ENCODE measurements at places on chromosomes 13 and 19.

DNA sequence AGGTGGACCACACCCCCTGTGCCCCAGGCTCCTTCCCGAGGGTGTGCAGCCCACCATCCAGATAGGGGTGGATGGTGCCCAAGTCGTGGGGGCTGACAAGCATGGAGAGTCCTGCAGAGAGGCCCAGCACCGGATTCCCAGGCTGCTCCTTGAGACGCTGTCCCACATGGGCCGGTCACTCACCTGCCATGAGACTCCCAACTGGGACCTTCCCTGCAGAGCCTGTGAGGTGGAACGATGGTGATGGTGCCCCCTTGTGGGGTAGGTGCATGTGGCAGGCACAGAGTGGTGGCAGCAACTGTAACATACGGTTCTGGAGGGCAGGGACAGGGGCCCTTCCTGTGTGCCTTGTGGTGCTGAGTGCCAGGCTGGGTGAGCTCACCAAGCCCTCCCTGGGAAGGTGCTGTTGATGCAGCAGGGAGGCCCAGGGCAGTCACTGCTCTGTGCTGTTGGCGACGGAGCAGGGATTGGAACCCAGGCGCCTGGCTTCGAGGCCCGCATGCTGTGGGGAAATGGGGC, 33.1 kb downstream of the PPP1R37 start:
- DNase-seq, result peak; percentile 87

DNA sequence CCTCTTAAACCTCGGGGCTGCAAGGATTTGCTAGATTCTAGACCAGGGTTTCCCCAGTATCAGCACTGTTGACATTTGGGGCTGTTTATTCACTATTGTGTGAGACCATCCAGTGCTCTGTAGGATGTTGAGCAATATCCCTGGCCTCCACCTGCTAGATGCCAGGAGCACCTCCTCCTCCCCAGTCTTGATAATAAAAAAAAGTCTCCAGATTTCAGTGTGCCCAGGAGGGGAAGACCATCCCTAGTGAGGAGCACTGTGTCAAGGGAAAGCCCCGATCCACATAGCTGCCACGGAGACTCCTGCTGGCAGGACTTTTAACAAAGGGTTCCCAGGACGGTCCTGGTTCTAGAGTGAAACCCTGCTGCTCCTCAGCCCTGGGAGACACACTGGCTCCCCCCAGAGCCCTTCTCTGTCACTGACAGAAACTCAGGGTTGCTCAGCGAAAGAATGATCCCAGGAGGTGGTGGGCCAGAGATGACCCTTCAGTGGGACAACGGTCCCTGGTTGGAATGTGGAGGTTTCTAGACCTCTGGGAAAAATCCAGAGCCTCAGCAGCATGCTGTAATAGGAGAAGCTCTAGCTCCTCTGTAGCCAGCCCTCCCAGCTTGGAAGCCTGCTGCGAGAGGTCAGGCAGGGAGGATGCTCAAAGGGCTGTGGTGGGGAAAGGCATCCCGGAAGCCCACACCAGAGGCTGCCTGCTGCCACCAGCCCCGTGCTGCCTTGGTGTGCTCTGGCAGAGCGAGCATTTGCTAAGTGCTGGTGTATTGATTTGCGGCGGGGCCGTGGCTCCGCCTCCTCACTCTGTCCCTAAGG, 20.3 kb downstream of the LYL1 start:
- no peak for DNase-seq

- DNase-seq, result no peak
Measured at GRCh38 chr19:33477781-33478180, 43.8 kb downstream of the PEPD start.

DNA sequence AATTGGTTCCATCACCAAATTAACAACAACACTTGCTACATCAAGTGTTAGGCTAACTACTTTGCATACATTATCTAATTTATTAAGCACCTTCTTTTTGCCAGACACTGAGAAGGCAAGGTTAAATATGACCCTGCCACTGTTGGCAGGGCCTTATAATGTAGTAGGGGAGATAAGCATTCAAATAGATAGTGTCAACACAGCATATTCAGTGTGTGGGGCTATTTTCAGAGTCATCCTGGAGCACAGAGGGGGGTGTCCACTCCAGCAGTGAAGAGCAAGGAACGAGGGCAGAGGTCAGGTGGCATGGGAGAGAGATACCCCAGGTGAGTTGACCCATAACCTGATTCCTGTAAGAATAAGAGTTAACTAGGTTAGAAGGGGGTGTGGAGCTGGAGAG, 121.6 kb downstream of the COG6 start:
- no peak for DNase-seq

DNA sequence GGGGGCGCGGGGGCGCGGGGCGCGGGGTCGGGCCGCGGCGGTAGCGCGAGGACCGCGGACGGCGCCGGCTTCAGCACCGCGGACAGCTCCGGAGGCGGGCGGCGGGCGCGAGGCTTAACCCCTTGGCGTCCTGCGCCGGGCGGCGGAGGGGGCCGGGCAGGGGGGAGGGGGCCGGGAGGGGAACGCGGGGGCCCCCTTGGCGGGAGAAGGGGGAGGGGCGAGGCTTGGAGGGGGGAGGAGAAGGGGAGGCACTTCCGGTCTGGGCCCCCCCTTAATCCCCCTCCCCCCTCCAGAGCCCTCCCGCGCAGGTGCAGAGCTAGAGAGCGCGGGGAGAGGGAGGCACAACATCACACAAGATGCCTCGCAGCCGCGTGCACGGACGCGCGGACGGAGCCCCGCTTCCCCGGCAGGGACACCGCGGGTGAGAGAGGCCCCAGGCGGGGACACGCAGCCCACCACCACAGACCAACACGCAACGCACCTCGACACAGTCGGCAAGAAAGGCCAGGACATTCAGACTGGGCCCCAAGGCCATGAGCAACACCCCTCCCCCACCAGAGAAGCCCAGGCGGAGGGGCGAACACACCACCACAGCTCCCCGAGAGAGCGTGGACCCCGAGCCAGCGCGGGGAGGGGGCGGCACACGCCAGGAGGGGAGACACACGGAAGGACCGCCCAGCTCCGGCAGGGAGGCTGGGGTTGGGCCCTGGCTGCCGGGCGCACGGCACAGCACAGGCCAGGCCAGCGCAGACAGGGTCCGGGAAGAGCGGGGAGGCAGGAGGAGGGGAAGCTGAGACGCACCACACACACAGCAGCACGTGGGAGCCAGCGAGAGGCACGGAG, 24.1 kb downstream of the SHANK1 start:
- DNase-seq, result peak; percentile 50
